Hepatic stellate cell (primary cell): ENCODE measurements at places on chromosomes 7 and 10.

DNA sequence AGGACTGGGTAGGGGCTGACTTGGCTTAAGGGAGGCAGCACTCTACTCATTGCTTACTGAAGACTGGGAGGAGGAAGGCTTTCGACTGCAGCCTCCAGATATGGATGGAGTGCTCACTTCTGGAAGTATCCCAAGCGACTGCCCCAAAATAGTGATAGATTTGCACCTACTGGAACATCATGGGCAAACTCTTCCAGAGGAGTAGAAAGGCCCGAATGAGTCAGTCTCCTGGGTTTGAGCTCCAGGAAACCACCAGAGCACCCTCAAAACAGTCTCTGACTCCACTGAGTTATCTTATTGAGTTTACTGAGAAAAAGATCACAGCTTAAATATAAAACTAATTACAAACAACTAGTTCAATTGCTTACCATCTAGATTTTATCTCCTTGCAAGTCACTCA, 37.2 kb upstream of the PDLIM1 start:
- no peak for DNase-seq

DNA sequence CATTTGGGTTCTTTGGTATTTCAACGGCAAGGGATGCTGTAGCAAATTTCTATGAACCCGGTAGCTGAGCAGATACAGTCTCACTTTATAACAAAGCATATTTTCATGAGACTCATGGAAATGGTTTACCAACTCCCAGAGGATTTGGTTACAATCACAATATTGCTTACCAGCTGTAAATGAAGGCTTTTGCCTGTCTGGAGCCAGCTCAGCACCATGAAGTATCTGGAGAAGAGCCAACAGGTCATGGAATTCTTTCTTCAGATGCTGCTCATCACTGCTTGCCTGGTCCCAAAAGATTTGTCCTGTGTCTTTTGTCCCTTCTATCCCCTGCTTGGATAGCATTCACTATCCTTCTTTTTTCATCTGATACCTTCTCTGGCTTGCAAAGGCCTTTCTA, 316.9 kb upstream of the PHYHIPL start:
- no peak for DNase-seq

- DNase-seq: no peak
Observed at GRCh38 chr10:83153714-83154113, 985.6 kb upstream of the GHITM start.

- no peak for DNase-seq
Observed at GRCh38 chr10:132410056-132410778, 13.2 kb downstream of the PWWP2B start.

GRCh38 chr7:2571409-2571808, 12.6 kb downstream of the IQCE start:
- no peak for DNase-seq
